NCI-H1436 treated with DMSO at 0.1 percent for 48 hours (cell line): ENCODE measurements at places on chromosomes 7 and 10.

DNA sequence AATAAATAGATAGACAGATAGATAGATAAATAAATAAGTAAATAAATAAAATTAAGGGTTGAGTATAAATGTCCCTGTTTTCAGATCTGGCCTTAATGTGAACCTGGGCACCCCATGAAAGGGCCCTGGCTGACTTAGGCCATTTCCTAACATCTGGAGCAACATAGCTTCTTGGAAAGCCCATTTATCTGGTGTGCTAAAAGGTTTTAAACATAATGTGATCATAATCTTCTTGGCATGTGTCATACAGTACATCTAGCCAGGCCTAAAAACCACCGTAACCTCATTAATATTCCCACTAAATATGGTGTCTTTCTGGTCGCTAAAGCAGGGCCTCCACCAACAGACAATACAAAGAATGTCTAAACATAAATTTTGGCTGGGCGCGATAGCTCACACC, 142.8 kb downstream of the BTAF1 start:
- DNase-seq, result no peak

GRCh38 chr10:101046332-101047238, 15.2 kb upstream of the KAZALD1 start:
- no peak for DNase-seq

GRCh38 chr7:148790850-148791249, 92.1 kb downstream of the CUL1 start:
- DNase-seq, result no peak

- DNase-seq, result no peak
These were observed 51.6 kb downstream of the CYCS start for GRCh38 chr7:25073451-25073850.

DNA sequence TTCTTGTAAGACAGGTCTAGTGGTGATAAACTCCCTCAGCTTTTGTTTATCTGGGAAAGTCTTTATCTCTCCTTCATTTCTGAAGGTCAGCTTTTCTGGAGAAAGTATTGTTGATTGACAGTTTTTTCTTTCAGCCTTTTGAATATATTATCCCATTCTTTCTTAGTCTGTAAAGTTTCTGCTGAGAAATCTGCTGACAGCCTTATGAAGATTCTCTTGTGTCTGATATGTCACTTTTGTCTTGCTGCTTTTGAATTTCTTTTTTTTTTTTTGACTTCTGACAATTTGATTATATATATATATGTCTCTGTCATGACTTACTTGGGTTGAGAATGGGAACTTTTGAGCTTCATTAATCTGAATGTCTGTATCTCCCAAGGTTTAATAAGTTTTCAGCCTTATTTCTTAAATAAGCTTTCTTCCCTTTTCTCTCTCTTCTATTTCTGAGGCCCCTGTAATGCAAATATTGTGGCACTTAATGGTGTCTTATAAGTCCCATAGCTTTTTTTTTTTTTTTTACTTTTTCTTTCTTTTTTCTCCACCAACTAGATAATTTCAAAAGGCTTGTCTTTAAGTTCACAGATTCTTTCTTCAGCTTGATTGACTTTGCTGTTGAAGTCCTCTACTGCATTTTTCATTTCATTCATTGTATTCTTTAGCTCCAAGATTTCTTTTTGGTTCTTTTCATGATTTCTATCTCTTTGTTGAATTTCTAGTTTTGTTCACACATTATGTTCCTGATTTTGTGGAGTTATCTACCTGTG, 81.4 kb upstream of the IL6 start:
- DNase-seq, result no peak
